ENCODE measurements at places on chromosomes 2 and 18.

- DNase-seq, result no peak
These were observed 7.8 kb upstream of the RALB start for GRCh38 chr2:120244656-120245519.

GRCh38 chr2:112165296-112165695 lies 27.1 kb downstream of the FBLN7 start:
- DNase-seq, result no peak

GRCh38 chr2:11433822-11434221 lies 32.1 kb downstream of the E2F6 start:
- DNase-seq, result peak; percentile 13

GRCh38 chr18:22424565-22424963 lies 6.8 kb upstream of the CTAGE1 start:
- DNase-seq, result no peak

DNA sequence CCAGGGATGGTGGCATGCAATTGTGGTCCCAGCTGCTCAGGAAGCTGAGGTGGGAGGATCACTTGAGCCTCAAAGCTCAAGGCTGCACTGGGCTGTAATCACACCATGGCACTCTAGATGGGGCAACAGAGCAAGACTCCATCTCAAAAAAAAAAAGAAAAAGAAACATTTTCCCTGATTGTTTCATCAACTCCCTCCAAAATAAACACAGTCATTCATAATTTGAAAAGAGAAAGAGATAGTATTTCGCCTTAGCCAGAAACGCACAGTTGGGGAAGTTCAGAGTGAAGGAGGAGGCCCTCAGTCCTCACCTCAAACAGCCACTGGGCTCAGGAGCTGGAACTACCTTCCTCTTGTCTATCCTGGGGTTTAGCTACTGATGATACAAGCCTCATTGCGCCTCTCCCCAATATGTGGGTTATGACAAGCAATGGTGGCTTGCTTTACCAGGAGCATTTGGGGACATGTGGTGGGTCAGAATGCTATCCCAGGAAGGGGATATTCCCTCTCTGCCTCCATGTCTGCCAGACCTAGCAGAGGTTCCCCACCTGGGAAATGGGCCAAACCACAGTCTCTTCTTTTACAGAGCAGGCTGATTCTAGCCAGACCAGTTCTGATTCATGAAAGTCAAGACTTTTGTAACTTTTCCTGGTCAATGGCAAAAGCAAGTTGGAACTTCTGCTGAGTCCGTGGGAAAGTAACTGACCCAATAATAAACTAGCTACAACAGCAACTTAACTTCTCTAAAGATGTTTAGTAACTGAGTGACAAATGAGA lies 22.2 kb upstream of the TMEM87B start:
- no peak for DNase-seq

DNA sequence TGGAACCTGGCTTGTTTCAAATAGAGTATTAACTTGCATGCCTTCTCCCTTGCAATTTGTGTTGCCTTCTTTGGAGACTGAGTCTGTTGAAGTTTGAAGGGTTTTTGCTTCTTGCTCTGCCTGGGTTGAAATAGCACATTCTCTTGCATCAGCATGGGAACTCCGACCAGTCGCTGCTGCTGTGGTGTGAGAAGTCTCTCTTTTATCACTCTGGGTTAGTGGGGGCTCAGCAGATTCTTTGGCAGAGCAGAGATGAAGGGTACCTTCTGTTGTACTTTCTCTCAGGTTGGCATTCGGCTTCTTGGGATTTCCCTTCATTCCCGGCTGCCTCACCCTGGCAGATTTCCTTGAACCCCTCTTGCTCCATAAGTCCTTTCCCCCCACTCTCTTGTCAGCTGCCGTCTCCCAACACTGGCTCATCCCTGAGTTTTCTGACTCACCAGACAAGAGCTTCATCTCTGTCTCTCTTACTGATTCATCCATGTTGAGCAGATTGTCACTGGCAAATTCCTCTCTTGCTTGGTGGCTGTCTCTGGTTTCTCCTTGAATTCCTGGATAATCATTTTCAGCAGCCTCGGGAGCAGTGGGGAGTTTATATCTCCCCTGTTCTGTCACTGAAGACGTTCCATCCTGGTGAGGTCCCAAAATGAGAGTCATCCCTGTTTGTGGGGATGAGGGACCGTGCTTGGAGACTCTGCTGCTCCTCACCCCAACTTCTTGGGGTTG lies 49.9 kb downstream of the ALPK2 start:
- DNase-seq, result no peak

- no peak for DNase-seq
These were observed 406.1 kb downstream of the LRATD1 start for GRCh38 chr2:15038366-15039364.

DNA sequence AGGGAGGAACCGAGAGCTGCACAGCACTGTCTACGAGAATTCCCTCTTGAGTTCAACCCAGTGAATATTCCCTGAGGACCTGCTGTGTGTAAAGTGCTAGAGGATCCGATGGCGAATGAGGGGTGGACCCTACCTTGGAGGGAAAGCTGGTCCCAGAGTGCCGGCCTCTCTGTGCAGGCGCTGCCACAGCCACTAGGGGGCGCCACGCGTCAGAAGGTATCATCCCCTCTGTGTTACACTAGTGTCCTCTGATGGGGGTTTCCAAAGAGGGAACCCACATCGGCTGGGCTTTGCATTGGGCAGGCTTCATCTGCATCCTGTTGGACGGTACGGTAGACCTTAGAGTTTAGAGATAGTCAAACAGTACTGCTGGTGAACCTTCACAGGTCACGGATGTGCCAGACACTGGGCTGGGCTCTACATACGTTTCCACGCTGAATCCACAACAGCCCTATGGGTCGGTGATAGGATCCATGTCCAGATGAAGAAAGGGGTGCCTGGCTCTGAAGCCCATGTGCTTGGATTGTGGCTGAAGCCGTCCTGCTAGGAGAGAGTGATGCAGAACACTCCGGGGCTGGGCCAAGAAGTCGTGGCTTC lies 39.0 kb downstream of the COA5 start:
- peak; percentile 83 for DNase-seq

- no peak for DNase-seq
These were observed 653.5 kb upstream of the LRRTM4 start for GRCh38 chr2:78175645-78176044.

DNA sequence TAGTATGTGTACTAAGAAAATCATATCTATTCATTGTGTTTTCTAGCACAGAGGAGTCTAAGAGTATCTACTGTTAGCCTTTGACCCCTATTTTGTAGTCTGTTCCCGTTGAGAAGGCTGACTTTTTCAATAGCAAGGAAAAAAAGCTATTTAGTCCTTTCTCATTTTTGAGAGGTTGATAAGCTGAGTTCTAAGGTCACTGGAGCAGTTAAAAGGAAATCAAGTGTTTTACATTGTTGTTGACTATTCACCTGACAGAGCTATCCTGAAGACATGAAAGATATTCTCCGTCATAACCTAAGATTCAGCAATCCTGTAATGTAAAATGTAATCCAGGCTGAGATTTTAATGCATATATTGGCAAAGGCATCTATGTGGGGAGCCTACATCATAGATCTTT lies 280.3 kb upstream of the NRP2 start:
- DNase-seq, result no peak

DNA sequence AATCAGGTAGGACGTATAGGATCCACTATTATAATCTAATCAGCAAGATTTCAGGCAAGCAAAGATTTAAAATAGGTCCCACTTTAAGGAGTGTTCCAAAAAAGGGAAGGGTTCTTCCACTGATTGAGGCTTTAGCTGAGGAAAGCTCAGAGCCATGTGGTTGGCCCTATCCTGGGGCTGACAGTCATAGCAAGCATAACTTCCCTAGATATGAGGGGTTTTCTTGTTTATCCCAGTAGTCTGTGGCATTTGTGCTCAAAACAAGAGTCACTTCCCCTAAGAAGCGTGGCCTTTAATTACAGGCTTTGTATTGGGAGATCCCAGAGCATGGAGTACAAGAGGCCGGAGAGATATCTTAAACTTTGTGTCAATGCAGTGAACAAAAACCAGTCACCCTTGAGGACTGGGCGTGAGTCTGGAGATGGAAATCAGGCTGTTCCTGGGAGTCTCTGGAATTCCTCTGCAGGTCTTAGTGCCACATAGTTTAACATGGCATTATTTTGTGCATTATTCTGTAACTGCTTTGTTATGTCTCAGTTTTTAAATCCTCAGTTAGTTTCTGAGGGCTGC lies 136.9 kb upstream of the FBXO11 start:
- DNase-seq, result no peak

- no peak for DNase-seq
These were observed 225.9 kb upstream of the FBXO11 start for GRCh38 chr2:48132271-48132625.

GRCh38 chr18:80189531-80189865 lies 57.8 kb downstream of the PARD6G start:
- DNase-seq, result no peak

DNA sequence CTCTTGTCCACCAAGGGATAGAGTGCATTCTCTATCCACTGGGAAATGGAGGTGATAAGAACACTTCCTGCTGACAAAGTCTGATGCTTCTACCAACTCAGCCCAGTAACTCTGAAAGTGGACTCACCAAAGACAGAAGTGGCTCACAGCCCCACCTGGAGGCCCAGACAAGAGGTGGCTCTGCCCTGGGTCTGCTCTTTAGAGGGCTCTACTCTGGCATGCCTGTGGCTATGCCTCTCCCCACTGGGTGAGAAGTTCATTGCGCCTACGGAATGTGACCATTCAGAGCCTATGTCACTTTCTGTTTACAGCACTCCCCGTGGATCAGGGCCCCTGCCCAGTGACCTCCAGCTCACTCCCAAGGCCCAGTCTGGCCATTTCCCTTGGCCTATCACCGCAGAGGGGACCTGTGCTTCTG lies 13.5 kb upstream of the XDH start:
- DNase-seq, result no peak

GRCh38 chr2:185201063-185201462 lies 537.5 kb upstream of the FSIP2 start:
- no peak for DNase-seq

DNA sequence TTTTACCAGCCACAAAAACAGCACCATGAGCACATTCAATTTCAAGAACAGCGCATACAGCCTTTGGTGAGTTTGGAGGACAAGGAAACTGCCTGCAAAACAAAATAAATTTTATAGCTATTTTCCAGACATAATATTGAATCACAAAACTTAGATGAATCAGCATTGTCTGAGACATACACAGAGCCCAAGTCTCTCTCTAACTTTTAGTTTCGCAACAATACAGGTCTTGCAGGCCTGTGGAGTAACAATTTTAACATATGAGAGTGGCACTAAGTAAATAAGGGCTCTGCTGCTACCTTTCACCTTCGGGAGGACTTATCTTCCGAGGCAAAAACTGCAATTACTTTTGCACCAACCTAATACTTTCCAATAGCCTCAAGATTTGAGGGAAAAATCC lies 56.1 kb upstream of the PEX13 start:
- no peak for DNase-seq

DNA sequence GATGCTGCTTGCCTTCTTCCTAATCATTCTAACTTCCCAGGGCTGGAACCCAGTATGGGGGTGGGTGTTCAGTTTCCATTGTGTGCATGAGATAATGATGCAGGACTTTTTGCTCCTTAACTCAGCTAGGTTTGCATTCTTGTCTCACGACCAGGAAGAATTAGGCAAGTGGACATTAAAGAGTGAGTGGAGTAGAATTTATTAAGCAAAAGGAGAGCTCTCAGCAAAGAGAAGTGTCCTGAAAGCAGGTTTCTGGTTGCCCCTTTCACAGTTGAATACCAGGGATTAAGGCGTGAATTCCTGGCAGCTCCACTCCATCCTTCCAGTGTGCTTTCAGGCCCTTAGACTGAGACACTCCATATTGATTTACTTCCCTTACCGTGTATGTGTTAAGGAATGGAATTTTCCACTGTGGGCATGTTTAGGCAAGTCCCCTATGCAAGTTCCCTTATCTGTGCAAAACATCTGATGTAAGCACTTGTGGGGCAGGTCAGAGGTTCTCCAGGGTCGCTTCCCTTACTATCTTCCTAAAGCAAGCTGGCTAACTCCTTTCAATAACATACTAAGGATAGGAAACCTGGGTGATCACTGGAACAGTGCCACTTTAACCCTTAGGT lies 126.5 kb downstream of the GPR39 start:
- no peak for DNase-seq

DNA sequence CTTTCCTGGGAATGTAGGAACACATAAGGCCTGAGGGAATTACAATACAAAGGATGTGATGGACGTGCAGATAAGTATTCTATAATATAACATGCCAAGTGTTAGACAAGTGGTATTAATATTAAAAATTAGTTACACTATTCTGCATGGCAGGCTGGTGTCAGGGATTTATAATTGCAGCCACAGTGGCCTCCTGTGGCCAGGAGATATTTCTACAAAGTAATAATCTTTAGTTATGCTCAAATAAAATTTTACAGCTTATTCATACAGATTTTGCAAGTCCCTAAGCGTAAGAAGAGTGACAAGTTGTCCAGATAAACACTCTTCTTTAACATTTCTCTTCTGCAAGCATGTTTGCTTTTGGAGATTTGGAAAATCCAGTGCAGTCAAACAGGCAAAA lies 90.4 kb upstream of the CBLN2 start:
- DNase-seq, result no peak

DNA sequence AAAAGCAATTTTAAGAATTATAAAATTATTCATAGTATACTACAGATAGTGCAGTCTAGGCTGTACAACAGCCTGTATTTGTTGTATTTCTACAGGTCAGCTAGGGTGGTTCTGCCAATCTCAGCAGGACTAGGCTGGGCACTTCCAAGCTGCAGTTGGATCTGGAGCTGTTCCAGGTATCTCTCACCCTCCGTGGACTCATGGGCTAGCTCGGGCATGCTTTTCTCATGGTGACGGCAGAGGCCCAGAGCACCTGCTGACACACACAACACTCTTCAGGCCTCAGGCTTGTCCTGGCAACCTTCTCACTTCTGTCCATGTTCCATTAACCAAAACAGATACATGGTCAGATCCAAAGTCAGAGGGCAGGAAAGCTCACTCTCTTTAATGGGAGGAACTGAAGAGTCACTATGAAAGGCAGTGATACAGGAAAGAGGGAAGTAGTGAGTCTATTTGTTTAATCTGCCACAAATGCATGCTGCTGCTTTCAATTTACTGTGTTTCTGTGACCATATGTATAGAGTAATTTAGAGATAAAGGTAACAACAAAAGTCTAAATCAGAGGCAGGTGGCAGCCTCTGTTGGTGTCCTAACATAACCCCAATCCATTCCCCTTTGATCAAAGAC lies 462.4 kb upstream of the ACVR2A start:
- no peak for DNase-seq

GRCh38 chr2:78614726-78615125 lies 410.8 kb upstream of the REG3G start:
- no peak for DNase-seq

- peak; percentile 45 for DNase-seq
These were observed 47.1 kb upstream of the SELENOI start for GRCh38 chr2:26298638-26299393.

DNA sequence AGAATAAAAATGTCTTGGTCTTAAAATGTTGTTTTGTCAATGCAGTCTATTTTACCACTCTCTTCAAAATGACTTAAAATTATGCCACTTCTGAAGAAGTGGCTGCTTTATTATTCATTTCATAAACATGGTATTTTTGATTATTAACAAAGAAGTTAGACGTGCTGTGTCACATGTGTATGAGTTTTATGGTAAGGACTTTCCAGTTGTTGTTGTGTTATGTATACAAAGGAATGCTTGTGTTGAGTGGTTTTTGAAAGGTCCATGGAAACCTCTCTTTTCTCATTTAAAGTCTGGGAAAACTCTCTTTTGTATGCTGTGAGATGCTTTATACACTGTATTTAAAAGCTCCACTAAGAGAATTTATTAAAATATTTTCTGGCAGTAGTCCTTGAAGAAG lies 116.2 kb downstream of the MTCL1 start:
- DNase-seq, result no peak

- no peak for DNase-seq
These were observed 133.2 kb downstream of the ACKR3 start for GRCh38 chr2:236702657-236703372.
